Natural killer cell (primary cell): ENCODE measurements at places on chromosomes 5 and 9. TPM values are rescaled to one million over a fixed set of nuclear protein-coding genes. Genes with fewer than 3 reads are reported as not detected.

GRCh38 chr9:68739621-68740174 is 34.7 kb downstream of the PIP5K1B start:
- no peak overlapping the region for H3K4me3 ChIP-seq
- H3K4me1 ChIP-seq = no peaks in the 10 kb centered on the region
- no peak for DNase-seq
- H3K27me3 ChIP-seq = no peaks in the 10 kb centered on the region
- H3K27ac ChIP-seq = no peak overlapping the region

Gene GABRB2
- not detected for total RNA-seq

- DNase-seq = no peak
- no peak overlapping the region for H3K27ac ChIP-seq
Measured at GRCh38 chr9:98660541-98660940, 48.2 kb downstream of the GABBR2 start.

DNA sequence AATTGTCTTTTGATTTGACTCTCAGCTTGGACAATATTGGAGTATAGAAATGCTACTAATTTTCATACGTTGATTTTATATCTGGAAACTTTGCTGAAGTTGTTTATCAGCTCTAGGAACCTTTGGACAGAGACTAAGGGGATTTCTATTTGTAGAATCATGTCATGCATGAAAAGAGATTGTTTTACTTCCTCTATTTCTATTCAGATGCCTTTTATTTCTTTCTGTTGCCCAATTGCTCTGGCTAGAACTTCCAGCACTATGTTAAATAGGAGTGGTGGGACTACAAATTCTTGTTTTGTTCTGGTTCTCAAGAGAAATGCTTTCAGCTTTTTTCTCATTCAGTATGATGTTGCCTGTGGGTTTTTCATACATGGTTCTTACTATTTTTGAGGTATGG is 112.8 kb upstream of the CDH12 start:
- no peaks in the 10 kb centered on the region for H3K36me3 ChIP-seq
- H3K4me1 ChIP-seq = no peaks in the 10 kb centered on the region
- H3K27me3 ChIP-seq = no peaks in the 10 kb centered on the region
- no peak overlapping the region for H3K4me3 ChIP-seq
